ENCODE measurements at places on chromosomes 11 and 22. TPM values are rescaled to one million over a fixed set of nuclear protein-coding genes. Genes with fewer than 3 reads are reported as not detected.

TBX10 gene
- not detected for polyA plus RNA-seq

GRCh38 chr11:122664188-122664587, 8.7 kb downstream of the UBASH3B start:
- no peak for DNase-seq

- DNase-seq = no peak
Measured at GRCh38 chr11:79417069-79417920, 23.5 kb downstream of the TENM4 start.

GRCh38 chr11:35845860-35846259, 98.0 kb upstream of the LDLRAD3 start:
- DNase-seq = no peak

FXYD6 gene
- polyA plus RNA-seq = not detected
